ENCODE measurements at places on chromosomes 1 and 21.

DNA sequence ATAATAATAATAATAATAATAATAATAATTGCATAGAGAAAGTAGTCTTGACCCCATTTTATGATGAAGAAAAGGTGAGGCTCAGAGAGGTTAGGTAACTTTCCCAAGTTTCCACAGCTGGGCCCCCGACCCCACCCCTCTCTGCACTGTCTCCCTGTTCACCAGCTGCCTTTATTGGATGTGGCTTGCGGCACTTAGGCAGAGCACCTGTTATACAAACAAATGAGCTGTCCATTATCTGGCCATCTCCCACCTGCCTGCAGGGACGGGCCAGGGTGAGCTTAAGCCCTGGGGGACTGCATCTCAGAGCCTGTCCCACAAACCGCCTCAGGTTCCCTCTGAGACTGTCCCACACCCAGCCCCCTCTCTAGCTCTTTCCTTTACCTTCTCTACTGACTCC lies 10.1 kb upstream of the EFNA1 start:
- DNase-seq: no peak

DNA sequence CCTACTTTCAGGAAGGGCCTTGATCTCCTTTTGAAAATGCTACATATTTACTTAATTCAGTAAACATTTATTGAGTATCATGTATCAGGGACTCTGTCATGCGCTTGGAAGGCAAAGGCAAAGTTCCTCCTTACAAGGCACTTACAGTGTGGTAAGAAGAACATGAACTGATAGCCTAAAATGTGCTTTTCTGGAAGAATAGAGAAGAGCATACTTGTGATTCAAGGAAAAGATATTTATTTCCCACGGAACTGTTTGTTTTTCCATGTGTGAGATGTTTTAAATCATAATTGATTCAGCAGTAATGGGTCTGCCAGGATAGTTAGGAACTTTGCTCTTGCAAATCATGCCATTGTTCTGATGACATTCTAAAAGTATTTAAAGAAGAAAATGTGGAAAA lies 110.1 kb upstream of the ZNHIT6 start:
- no peak for DNase-seq

DNA sequence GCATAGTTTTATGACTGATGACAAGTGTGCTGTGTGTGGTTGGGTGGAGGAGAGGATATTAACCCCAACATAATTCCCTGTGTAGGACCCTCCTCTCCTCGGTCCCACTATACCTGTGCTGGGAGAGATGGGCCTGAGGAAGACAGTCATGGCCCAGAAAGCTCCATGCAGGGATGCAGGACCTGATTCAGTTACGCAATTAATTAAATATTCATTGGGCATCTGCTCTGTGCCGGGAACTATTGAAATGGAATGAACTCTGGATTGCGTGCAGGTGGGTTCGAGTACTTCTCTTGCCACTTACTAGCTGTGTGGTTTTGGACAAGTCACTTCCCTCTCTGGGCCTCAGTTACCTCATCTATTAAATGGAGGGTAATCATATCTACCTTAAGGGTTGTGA lies 74.6 kb downstream of the CD247 start:
- DNase-seq: no peak

GRCh38 chr1:231684356-231685244 lies 58.0 kb downstream of the DISC1 start:
- no peak for DNase-seq

- no peak for DNase-seq
Observed at GRCh38 chr1:56235909-56236510, 343.4 kb downstream of the PLPP3 start.

Data from NCI-H1694 (cell line).